ENCODE measurements at places on chromosomes 2 and 18.

DNA sequence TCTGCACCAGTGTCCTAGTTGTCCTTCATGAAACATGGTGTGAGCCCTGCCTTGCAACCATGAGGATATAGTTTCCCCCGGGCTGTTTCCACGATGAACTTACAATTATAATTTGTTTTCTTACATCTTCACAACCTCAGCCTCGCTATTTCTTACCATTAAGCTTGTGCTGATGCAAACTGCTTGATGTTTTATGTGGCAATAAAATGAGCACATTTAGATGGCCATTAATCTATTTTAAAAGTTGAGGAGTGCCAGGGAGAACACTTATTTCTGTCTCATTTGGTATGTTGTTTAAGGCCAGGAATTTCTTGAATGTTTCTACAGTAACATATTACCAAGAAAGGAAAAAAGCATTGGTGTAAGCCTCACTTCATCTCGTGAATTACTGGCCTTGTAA, 214.5 kb upstream of the SLC8A1 start:
- DNase-seq, result no peak

DNA sequence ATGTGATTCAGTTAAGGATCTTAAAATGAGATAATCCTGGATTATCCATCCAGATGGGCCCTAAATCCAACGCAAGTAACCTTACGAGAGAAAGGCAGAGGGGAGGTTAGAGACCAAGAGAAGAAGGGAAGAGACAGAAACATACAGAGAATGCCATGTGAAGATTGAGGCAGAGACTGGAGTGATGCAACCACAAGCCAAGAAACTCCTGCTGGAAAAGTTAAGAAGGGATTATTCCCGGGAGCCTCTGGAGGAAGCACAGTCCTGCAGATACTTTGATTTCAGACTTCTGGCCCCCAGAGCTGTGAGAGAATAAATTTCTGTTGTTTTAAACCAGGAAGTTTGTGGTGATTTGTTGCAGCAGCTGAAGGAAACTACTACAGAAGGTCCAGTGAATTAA, 992.7 kb downstream of the BCL11A start:
- DNase-seq, result no peak

GRCh38 chr18:22613058-22613690, 195.5 kb upstream of the CTAGE1 start:
- no peak for DNase-seq

DNA sequence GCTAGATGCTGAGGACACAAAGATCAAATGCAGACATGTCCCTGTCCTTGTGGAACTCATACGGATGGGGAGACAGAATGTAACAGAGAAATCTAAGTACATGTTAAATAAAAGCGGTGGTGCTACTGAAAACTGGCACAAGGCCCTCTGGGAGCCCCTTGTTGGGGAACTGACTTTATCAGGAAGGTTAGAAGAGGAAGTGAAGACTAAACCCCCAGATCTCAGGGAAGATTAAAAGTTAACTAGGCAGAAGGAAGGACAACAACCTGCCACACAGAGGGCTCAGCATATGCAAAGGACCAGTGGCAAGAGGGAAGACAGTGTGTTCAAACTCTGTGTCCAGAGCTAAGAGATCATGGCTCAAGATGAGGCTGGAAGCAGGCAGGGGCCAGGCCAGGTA, 4.8 kb downstream of the CACNB4 start:
- no peak for DNase-seq

- no peak for DNase-seq
Measured at GRCh38 chr2:76296438-76296837, 585.7 kb upstream of the GCFC2 start.

DNA sequence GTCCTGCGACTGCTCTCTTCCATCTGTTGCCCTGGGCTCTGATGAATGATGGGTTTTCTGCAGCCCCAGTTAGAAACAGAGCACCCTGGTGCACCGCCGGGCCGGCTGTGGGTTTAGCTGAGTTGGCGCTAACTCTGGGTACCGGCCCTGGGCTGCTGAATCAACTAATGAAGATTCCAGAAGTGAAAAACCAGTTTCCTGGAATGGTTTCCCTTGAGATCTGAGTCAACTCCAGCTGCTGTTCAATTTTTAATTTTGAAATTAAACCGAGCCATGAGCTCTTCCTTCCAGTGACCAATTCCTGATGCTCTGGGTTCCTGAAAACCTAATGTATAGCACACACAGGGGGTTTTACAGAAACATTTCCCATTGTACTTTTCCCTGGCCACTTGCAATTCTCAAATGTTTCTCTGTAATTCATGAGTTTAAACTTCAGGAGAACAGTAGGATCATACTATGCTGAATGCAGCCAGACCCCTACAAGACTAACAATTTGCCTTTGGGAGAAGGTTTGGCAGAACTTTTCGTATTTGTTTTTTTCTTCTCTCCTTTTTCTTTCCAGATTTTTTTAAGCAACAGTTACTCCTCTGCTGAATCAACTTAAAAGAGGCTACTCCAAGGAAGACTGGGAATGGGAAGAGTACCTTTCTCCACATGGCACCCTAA, 5.5 kb downstream of the COL6A3 start:
- peak; percentile 69 for DNase-seq

DNA sequence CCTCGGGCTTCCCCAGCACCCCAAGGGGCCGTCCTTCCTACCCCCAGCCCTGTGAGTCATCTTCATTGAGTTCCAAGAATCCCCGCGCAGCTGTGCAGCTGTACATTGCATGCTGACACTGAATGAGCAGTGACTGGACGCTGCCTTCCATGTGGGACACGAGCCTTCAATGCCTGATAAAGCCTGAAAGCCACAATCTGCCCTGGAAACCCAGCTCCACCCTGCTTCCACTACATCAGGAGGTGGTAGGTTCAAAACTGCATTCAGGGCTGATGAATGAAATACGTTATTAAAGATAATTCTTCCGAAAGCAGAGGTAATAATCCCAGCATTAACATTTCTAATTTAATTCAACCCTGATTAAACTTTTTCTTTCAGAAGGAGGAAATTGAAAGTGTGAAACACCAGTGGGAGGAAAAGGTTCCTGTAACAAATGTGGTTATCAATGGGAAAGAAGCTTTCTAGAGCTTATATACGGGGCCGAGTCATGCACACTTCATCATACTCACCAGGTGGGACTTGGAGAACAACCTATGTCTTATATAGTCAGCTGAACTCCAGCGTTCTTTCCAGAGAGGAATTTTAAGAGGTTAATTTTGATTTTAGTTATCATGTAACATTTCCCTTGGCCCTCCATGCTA, 360.1 kb downstream of the LPIN1 start:
- peak; percentile 99 for DNase-seq

DNA sequence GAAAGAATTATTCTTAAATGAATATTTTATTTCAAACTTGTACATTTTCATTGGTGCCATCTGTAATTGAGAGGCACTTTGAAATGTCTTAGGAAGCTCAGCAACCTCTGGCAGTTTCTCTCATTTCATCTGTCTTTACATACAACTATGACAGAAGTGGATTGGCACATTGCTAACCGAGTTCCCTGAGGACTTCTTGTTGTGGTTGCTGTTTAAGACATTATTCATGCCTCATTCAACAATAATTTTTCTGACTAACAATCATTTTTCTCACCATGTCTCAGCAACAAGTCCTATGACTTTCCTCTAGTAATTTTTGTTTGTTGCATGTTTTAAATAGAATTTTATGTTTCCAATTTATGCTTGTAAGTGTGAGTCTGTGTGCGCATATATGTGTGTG, 284.0 kb upstream of the CWC22 start:
- peak; percentile 78 for DNase-seq

DNA sequence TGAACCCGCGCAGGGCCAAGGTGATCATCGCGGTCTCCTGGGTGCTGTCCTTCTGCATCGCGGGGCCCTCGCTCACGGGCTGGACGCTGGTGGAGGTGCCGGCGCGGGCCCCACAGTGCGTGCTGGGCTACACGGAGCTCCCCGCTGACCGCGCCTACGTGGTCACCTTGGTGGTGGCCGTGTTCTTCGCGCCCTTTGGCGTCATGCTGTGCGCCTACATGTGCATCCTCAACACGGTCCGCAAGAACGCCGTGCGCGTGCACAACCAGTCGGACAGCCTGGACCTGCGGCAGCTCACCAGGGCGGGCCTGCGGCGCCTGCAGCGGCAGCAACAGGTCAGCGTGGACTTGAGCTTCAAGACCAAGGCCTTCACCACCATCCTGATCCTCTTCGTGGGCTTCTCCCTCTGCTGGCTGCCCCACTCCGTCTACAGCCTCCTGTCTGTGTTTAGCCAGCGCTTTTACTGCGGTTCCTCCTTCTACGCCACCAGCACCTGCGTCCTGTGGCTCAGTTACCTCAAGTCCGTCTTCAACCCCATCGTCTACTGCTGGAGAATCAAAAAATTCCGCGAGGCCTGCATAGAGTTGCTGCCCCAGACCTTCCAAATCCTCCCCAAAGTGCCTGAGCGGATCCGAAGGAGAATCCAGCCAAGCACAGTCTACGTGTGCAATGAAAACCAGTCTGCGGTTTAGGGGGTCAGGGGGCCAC, 897 bp downstream of the GPR45 start:
- DNase-seq, result no peak

- peak; percentile 25 for DNase-seq
Measured at GRCh38 chr2:127358044-127358443, 29.7 kb downstream of the MAP3K2 start.

DNA sequence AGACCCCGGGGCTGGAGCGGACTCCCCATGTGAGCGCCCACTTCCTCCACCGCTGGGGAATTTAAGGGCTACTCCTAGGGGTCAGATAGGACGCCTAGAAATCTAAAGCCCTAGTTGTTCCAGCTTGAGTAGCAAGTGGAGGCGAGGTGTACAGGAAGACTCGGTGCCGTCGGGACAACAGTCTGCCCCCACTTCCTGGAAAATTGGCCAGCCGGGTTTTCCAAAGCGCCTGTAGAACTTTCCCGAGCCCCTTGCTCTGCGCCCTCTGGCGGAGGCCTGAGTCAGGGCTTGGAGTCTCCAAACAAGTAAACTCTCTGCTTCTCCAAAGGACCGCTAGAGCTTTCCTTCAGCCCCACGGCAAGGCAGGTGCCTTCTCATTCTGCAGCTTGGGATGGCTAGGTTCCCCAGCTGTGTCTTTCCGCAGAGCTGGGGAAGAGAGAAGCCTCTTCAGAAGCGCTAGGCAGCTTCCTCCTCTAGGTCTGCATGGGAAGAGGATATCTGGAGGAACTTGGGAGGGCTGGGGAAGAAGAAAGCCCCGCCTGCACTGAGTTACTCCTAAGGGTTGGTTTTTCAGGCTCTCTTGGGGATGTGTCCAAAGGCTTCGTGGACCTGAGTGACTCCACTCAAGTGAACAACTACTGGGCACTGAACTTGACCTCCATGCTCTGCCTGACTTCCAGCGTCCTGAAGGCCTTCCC, 681 bp downstream of the SPR start:
- DNase-seq, result peak; percentile 84

All from fibroblast of lung (primary cell).